ENCODE measurements at places on chromosomes 12 and 14.

DNA sequence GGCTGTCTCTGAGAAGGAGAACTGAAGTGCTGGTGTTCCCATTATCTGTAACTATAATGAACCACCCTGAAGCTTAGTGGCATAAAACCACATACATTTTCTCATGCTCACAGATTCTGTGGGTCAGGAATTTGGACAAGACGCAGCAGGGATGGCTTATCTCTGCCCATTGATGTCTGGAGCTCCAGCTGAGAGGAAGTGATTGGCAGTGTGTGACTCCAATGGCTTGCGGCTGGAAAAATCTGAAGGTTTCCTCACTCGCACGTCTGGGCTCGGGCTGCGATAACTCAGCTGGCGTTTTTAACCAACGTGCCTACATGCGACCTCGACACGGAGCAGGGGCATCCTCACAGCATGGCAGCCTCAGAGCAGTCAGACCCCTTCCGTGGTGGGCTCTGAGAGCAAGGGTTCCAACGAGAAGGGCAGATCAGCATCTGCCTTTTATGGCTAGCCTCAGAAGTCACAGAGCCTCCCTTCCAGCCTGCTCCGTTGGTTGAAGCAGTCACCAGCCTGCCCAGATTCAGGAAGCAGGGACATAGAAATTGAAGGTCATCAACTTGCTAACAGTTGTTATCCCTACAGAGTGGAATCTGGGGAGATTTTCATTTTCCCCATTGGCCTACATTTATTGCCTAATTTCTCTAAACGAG lies 143.3 kb upstream of the BCL2L14 start:
- DNase-seq, result no peak

DNA sequence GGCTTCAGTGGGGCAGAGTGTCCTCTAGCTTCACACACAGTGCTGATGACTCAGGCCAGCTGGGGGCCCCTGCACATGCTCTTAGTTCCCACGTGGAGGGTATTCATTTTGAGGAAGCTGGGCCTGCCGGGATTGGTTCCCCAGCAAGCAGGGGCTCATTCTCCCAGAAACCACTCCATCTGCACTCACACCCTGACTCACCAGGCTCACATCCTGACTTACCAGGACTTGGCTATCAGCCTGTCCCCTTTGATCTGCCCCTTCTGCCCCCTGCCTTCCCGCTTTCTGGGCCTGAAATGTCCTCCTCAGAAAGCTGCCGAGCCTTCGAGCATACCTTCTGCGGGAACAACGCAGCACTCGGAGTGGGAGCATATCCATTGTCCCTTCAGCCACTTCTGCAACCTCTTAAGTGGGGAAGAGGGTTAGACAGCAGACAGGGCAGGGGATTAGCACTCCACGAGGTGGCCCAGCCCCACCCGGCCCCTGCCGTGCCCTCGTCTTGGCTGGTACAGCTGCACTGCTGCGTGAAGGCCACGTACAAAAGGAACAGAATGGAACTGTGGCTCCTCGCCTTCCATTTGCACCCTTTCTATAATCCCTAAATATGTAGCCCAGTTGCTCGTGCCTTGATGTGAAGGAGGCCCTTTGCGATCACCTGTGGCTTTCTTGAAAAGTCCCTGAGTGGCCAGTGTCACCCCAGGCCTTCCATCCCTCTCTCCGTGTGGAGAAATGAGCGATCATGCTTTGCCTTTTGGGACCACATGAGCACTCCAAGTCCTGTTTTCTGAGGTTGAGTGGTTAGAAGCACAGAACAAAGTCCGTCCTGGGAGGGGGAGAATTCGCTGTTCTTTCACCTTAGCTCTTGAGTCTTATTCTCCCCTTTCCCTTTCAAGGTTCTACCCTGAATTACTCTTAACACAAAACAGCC lies 26.1 kb downstream of the TPCN1 start:
- no peak for DNase-seq

GRCh38 chr12:85448031-85448430 lies 168.0 kb downstream of the ALX1 start:
- no peak for DNase-seq

DNA sequence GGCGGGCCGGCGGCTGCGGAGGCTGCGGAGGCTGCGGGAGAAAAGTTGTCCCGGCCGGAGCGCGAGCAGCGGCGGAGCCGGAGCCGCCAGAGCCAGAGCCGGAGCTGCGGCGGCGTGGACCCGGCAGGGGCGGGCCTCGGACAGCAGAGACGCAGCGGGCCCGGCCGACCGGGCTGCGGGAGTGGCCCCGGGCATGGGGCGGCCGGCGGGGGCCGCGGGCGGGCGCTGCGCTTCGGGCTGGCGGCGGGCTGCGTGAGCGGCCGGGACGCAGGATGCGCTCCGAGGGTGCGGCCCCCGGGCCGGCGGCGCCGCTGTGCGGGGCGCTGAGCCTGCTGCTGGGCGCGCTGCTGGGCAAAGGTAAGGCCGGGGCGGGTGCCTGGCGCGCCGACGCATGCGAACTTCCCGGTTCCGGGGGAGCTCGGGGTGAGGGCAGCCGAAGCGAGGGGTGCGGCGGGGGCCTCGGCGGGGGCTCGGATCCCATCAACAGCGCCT lies at the start of gene TMEM132C:
Gene TMEM132C (plus strand): TSS at position 40 of the 492 bp plus-strand sequence. CDS start 233 bp downstream, at position 273.
- no peak for DNase-seq

GRCh38 chr14:105161309-105161708 lies 7.3 kb downstream of the JAG2 start:
- no peak for DNase-seq

Data from effector CD4-positive, alpha-beta T cell (primary cell).